BE2C (cell line): ENCODE measurements at places on chromosomes 4 and X.

GRCh38 chr4:133130171-133130570, 18.9 kb upstream of the PCDH10 start:
- DNase-seq = no peak

- DNase-seq = no peak
Observed at GRCh38 chrX:38356401-38356800, 4.0 kb downstream of the OTC start.

DNA sequence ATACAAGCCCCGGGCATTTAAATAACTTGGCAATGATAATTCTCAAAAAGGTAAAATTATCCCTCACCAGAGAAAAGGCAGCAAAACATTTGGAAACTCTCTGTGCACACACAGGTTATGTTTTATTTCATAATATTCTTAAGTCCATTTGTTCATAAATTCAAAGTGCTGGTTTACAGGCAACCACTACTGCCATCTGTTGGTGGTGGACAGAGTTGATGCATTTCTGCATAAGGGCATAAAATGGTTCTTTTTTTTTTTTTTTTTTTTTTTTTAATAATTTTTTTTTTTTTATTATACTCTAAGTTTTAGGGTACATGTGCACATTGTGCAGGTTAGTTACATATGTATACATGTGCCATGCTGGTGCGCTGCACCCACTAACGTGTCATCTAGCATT, 31.5 kb upstream of the IL21 start:
- peak; percentile 24 for DNase-seq

DNA sequence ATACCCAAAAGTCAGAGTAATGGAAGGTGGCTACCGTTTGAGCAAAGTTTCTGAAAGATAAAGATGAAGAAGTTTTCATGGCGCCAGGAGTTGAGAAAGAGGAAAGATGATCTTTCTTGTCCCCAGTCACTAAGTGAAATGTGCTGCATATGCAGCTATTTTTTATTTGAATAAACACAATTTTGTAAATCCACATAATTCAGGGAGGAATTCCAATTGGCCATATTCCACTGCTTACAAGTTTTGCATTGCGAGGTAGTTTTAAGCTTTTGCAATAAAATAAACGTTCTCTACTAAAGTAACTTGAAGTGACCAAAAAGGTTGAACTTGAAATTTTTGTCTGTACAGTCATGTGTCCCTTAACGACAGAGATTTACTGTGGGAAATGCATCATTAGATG, 139.3 kb upstream of the VCX2 start:
- no peak for DNase-seq

DNA sequence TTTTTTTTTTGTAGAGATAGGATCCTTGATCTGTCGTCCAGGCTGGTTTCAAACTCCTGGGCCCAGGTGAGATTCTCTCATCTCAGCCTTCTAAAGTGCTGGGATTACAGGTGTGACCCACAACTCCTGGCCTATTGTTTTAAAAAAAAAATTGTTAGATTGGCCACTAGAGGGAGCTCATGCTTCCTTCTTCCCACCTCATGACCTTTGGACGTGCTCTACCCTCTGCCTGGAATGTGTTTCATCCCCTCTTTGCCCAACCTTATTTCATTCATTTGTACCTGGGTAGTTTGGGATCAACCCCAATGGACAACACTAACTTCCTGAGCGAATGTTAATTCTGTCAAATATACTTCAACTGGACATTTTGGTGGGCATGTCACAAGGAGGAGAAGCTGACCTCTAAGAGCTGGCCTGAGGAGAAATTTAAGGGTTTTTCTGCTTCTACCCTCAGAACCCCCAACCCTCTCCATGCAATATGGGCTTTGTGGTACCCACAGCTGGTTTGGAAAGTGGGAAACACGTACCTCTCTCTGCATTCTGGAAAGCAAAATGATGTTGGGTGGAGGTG, 6.4 kb downstream of the PPEF2 start:
- DNase-seq = no peak
